ENCODE measurements at places on chromosomes 1 and 21.

DNA sequence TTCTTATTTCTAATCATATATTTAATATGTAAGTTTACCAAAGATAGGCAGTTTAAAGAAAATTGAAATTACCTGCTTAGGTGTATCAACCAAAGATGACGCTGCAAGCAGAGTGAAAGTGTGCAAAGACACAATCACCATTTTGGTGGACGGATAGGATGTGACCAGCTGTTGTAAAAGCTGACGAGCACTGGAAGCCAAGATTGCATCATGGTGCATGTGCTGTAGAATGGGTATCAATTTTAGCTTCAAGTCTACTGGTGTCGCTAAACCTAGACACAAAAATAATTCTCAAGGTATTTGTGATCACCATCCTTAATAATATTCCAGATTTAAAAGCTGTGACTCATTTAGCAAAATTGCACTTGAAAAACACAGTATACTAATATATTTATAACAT lies 28.2 kb downstream of the INTS7 start:
- no peak for DNase-seq

- DNase-seq: no peak
These were observed 2.6 kb downstream of the OR10T2 start for GRCh38 chr1:158396646-158397045.

DNA sequence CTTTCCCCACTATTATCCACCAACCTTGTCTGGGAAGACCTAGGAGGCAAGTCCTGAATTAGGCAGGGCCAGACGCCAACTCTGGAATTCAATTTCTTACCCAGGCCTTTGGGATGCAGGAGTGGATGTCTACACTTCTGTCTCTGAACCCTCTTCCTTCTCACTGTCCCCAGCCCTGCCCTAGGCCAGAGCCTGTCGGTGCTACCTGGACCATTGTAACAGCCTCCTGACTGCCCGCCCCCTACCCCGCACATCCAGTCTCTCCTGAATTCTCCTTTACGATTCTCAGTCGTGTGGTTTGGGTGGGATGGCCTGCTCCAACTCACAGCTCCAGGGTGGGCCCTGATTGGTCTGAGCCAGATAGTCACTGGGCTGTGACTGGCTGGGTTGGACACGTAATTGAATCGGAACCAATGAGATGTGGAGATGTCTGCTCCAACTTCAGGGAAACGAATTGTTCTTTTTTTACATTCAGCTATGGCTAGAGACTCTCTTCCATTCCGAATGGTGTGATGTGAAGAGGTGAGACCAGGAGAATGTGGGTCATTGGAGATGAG lies 304.6 kb downstream of the PTPRU start:
- DNase-seq: no peak

DNA sequence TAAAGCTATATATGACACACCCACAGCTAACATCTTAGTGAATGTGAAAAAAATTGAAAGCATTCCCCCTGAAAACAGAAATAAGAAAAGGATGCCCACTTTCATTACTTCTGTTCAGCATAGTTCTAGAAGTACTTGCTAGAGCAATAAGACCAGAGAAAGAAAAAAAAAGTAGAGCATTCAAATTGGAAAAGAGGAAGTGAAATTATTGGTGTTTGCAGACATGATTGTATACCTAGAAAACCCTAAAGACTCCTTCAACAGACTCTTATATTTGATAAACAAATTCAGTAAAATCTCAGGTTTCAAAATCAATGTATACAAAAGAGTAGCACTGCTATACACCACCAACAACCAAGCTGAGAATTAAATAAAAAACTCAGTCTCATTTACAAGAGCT lies 1461.0 kb downstream of the AMY1C start:
- DNase-seq: no peak

- no peak for DNase-seq
These were observed 38.2 kb upstream of the USH2A start for GRCh38 chr1:216461466-216461865.

- DNase-seq: no peak
These were observed 29.3 kb upstream of the NLRP3 start for GRCh38 chr1:247386687-247387086.

- DNase-seq: no peak
These were observed 62.7 kb upstream of the IPO9 start for GRCh38 chr1:201766131-201766866.

DNA sequence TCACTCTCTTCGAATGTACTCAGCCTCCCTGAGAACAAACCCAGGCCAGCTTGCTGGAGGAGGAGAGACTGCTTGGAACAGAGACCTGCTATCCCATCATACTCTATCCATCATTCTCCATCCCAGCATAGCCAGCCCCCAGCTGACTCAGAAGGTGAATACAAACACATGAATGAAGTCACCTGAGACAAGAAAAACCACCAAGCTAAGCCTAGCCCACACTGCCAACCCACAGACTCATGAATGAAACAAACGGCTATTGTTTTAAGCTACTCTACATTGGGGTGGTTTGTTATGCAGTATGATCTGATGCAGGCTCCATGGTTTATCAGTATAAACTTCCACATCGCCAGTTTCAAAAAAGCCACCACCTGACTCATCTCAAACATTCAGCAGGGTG lies 395.6 kb downstream of the SETD4 start:
- DNase-seq: no peak

DNA sequence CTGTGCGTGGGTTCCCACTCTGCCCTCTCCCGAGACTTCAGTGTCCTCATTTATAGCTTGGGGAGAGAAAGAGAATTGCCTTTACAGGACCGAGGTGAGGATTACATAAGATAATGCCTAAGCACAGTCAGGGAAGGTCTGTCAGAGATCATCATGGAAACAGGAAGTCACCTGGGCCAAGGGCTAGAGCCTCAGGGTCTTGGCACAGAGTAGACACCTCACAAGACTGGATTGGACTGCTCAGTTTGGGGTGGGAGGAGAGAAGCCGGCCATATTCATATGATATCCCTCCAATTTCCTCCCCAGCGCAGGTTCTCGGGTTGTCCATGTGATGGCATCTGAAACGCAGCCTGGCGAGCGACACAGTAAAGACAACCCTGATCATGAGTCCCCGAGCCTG lies 3.8 kb downstream of the CNR2 start:
- no peak for DNase-seq

- no peak for DNase-seq
These were observed 4.8 kb downstream of the DIPK1A start for GRCh38 chr1:92956254-92957029.

GRCh38 chr21:41011098-41011731 lies 156.7 kb upstream of the BACE2 start:
- no peak for DNase-seq

- no peak for DNase-seq
These were observed 12.7 kb downstream of the ATF3 start for GRCh38 chr1:212621043-212621948.

DNA sequence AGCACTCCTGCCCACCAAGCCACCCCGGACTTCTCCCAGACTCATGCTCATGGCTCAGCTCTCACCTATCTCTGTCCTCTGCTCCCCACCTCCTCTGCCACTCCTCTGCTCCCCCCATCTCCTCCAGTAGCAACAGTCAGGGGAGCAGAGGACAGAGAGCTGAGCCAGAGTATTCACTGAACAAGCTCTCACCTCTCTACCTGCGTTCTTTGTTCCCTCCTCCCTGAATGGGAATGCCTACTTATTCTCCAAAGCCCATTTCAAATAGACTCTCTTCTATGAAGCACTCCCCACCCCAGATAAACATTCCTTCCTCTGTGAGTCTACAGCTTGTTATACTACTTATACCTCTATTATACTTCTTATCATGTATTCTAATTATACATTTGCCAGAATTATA lies 6.4 kb upstream of the EFNA1 start:
- no peak for DNase-seq

- no peak for DNase-seq
These were observed 2.4 kb downstream of the RAB7B start for GRCh38 chr1:206000641-206001339.

DNA sequence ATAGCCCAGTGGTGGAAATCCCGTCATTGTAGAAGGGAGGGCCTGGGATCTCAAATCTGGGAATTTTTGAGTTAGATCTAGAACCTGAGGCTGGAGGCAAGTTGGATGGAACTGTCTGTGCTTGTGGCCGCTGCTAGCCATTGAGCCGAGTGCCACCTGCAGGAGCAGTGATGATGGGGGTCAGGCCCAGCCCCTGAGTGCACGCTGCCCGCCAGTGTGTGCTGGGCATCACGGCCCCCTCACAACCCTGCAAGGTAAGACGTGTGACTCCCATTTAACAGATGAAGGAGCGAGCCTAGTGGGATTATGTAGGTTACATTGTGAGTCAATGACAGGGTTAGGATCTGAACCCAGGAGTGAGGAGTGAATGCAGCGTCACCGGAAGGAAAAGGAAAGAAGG lies 407.2 kb downstream of the CAMTA1 start:
- DNase-seq: no peak

DNA sequence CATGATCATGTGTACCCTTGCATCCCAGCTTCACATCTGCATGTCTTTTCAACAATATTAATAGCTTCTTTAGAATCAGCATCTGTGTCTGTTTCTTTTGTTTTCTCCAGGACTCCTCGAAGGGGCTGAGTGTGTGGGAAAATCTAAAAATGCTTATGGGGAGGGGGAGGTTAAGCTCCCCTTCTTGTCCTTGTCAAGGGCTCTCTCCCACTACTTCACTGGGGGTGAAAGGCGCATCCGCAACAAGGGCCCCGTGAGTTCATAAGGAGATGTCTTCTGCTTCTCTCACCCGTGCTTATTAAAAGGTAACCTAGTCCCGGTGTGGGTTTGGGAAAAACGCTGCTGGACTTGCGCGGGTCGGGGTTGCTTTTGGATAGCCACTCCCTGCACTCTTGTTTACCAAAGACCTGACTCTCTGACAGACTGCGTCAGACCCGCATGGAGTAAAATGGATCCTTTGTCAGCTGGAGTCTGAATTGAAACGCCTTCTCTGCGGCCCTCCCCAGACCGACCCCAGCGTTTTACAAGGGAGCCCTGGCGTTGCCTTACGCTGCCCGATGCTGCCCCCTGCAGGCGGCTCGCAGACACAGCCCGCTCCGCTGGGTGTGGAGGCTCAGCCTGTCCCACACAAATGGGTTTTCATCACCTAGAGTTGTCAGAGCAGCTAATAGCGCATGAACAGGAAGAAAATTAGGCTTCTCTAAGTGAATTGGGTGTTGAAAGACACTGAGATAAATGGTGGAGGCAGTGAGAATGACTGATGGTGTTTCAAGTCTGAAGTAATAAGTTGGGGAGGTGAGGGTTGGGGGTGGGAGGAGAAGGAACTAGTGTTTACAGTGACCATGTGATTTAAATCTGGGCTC lies 53.8 kb downstream of the IER5 start:
- no peak for DNase-seq

All from cortex of kidney (tissue), 1 donor.